HFFc6 (cell line): ENCODE measurements at places on chromosomes 11 and 22.

- no peak for DNase-seq
These were observed 10.6 kb downstream of the TENM4 start for GRCh38 chr11:79430280-79430679.

GRCh38 chr11:122128146-122128545 lies 12.1 kb upstream of the BLID start:
- DNase-seq: no peak

DNA sequence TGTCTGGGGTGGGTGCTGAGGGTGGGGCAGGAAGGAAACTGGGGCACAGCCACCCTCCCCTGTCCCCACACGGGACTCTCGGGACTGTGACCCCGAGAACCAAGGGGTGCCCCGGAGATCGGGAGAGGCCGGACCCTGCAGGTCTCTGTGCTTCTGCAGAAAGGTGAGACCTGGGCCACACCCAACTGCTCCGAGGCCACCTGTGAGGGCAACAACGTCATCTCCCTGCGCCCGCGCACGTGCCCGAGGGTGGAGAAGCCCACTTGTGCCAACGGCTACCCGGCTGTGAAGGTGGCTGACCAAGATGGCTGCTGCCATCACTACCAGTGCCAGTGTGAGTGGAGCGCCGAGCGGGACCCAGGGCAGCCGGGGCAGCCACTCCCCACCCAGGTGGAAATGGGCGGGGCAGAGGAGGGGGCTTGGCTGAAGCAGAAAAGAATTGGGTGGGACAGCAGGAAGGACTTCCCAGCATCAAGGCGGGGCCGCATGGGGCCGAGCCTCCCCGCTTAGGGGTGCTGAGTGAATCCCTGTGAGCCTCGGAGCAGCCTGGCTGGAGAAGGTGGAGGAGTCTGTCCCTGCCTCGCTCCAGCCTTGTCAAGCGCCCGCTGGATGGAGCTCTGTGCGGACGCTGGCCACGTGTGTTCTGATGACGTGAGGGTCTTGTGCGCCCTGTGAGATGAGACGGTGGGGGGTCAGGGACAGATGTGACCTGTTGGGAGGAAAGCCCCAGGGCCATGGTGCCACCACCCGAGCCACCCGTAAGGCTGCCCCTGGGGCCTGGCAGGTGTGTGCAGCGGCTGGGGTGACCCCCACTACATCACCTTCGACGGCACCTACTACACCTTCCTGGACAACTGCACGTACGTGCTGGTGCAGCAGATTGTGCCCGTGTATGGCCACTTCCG lies 29.3 kb upstream of the MUC5B start:
- DNase-seq: no peak

GRCh38 chr11:71420455-71421241 lies 27.5 kb downstream of the DHCR7 start:
- DNase-seq: peak; percentile 13

DNA sequence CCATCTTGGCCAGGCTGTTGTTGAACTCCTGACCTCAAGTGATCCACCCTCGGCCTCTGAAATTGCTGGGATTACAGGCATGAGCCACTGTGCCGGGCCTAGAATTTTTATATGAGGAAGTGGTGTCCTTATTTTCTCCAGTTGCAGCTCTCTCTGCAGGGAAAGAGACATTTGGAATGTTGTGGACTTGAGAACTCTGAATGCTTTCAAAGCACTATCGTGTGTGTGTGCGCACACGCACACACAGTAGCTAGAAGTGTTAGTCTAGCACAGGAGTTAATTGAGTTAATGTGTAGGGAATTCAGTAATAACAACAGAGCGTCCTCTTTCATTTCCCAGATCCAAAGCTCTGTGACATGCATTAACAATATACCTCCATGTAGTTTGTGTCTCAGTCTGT lies 164.0 kb upstream of the RASSF10 start:
- no peak for DNase-seq

DNA sequence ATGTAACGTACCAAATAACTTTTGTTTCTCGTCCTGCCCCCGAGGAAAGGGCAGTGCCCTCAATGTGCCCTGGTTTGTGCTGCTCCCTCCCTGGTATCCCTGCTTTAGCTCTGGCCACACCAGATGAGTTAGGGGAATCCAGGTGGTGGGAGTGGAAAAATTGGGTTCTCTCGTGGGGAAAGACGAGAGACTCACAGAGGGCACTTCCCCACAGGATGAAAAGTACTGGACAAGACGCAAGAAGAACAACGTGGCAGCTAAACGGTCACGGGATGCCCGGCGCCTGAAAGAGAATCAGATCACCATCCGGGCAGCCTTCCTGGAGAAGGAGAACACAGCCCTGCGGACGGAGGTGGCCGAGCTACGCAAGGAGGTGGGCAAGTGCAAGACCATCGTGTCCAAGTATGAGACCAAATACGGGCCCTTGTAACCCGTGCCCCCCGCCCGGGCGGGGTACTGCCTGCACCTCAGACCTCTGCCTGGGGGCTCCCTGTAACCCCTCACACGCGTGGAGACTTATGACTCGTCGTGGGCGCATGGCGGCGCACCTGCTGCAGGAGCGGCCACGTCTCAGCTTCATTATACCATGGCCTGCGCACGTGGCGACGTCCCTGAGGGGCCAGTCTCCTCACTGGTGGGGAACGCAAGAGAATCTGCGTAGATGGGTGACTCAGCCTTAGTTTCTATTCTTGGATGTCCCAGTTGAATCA lies 13.9 kb downstream of the TEF start:
- no peak for DNase-seq

GRCh38 chr11:112033902-112034301 lies 8.7 kb downstream of the DLAT start:
- no peak for DNase-seq

DNA sequence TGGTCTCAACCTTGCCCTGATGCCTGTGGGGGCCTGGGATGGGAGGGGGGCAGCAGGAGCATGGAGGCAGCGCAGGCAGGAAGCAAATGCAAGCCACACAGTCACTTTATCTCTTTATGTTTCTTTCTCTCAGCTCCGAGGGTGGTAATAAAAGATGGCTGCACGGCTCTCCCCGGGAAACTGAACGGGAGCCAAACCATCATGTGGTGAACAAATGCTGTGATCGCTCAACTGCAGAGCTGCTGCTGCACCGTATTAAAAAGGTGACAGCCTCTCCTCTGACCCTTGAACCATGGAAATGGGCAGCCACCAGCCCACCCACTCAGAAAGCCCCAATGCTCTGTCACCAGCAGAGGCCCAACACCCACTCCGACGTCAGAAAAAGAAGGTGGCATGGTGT lies 110.0 kb downstream of the TIMP3 start:
- DNase-seq: no peak
